Chondrocyte (in vitro differentiated cells): ENCODE measurements at places on chromosomes 6 and 20. TPM values are rescaled to one million over a fixed set of nuclear protein-coding genes. Genes with fewer than 3 reads are reported as not detected.
A peak's percentile ranks its signal among the peaks of the same experiment; 100 is the strongest.

- peaks cover 28% of the 10 kb centered on the region for H3K27me3 ChIP-seq
- no peaks in the 10 kb centered on the region for H3K36me3 ChIP-seq
- DNase-seq, result no peak
- no peak overlapping the region for H3K27ac ChIP-seq
- no peak overlapping the region for H3K4me3 ChIP-seq
- H3K4me1 ChIP-seq, result no peaks in the 10 kb centered on the region
Observed at GRCh38 chr20:152131-152530, 5.1 kb upstream of the DEFB127 start.

DNA sequence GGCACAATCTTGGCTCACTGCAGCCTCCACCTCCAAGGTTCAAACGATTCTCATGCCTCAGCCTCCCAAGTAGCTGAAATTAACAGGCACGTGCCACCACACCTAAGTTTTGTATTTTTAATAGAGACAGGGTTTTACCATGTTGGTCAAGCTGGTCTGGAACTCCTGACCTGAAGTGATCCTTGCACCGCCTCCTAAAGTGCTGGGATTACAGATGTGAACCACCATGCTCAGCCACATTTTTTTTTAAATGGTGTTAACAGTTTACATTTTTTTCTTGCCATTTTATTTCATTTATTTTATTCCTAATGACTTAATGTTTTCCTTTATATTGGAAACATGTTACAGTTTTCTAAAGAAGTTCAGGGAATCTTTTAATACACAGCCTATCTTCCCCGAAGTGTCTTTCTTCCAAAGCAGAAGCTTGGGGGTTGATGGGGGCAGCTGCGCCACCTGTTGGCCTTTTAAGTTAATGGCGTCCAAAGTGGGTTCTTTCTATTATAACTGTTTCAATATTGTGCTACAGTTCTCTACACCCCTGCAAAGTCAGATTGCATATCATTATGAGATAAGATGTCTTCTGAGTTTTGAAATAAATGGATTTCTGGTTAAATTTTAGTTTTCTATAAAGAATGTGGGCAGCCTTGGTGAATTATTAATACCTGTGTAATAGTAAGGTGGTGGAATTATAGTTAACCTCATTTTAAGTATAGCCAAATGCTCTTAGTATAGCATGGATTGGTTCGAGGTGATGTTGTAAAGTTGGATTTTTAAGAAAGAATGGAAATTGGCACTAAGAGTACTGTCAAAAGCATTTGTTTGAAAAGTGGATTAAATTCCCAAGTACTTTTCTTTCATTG is 42.0 kb upstream of the PLCG1 start:
- no peak for DNase-seq
- H3K27ac ChIP-seq, result peak overlapping the region; percentile 8
- no peak overlapping the region for H3K4me3 ChIP-seq
- no peaks in the 10 kb centered on the region for H3K27me3 ChIP-seq
- peaks cover 32% of the 10 kb centered on the region for H3K36me3 ChIP-seq

- H3K27me3 ChIP-seq, result no peaks in the 10 kb centered on the region
- no peaks in the 10 kb centered on the region for H3K36me3 ChIP-seq
- H3K4me3 ChIP-seq, result no peak overlapping the region
- no peak overlapping the region for H3K27ac ChIP-seq
- peaks cover 19% of the 10 kb centered on the region for H3K4me1 ChIP-seq
Observed at GRCh38 chr6:128150376-128150775, 249.5 kb upstream of the THEMIS start.

DNA sequence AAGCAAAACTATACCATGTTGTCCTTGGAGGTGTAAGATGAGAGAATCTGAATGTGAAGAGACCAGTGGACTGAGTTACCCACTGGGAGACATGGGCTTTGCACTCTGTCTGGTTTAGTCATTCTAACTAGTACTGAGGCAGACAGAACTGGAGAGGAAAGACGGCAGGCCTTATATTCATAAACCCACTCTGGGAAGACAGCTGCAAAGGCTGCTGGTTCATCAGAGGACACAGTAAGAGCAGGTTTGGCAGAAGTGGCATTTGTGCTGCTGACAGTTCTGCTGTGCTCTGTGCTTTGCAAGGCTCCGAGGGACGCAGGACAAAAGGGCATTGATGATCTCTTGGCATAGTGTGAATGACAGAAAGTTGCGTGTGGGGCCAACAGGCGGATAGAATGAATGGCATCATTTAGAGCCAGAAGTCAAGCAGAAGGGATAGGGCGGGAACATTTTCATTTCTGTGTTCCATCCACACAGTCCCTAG is 142.3 kb upstream of the TENT5A start:
- DNase-seq, result no peak
- H3K4me1 ChIP-seq, result peaks cover 9% of the 10 kb centered on the region
- H3K27ac ChIP-seq, result no peak overlapping the region
- H3K4me3 ChIP-seq, result no peak overlapping the region
- no peaks in the 10 kb centered on the region for H3K36me3 ChIP-seq

LINC00237 gene
- total RNA-seq, result not detected in 3 replicates

HSPA1A gene
- total RNA-seq, result 23.0 to 46.3 TPM (median 46.2 TPM) in 3 replicates

ABHD16B gene
- total RNA-seq, result not detected in 3 replicates

GNAS-AS1 gene
- 1.1 to 2.7 TPM (median 1.7 TPM) in 3 replicates for total RNA-seq

KIFC1 gene
- 7.4 to 10.4 TPM (median 8.1 TPM) in 3 replicates for total RNA-seq
